Osteocyte (in vitro differentiated cells): ENCODE measurements at places on chromosomes 16 and 17. TPM values are rescaled to one million over a fixed set of nuclear protein-coding genes. Genes with fewer than 3 reads are reported as not detected.

EFCAB5 gene
- total RNA-seq = 0.60 and 1.2 TPM in 2 replicates

TP53TG3B gene
- total RNA-seq = not detected in 2 replicates

CLDN9 gene
- not detected in 2 replicates for total RNA-seq

LDHD gene
- total RNA-seq = 1.2 and 1.3 TPM in 2 replicates

SLC12A3 gene
- not detected in 2 replicates for total RNA-seq

SALL1 gene
- 0.73 and 0.78 TPM in 2 replicates for total RNA-seq

PNMT gene
- 1.9 and 2.4 TPM in 2 replicates for total RNA-seq

NLK gene
- total RNA-seq = 16.4 and 17.5 TPM in 2 replicates

KRTAP9-4 gene
- not detected in 2 replicates for total RNA-seq
